ENCODE measurements at places on chromosomes 13 and 19.
A peak's percentile ranks its signal among the peaks of the same experiment; 100 is the strongest.

DNA sequence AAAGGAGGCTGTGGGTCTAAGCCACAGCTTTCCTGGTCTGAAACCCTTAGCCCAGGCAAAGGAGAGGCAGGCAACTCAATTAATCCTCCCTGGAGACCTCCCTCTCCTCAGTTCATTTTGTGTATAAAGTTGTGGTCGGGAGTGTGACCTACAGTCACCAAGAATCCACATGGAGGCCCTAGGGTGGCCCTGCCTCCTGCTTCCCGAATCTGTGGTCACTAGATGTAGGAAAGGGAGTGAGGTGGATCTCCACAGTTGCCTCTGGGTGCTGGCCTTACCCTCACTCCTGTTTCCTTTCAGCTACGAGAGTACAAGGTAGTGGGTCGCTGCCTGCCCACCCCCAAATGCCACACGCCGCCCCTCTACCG is 1.3 kb downstream of the RPL18A start:
- DNase-seq = no peak

DNA sequence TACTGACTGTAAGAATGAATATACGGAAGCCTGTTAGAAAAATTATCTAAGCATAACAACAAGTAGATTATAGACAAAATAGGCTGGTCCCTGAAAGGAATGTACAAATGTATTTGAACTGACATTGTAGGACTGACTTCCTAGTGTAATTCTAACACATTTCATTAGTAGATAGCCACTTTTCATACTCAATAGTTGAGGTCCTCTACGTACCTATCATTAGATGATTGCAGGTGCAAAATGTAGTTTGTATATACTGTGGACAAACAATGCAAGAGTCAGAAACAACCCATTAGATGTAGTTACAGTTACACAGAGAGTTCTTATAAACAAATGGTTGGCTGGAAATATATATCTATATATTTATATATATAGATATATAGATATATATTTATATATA is 402.3 kb upstream of the SLITRK6 start:
- no peak for DNase-seq

DNA sequence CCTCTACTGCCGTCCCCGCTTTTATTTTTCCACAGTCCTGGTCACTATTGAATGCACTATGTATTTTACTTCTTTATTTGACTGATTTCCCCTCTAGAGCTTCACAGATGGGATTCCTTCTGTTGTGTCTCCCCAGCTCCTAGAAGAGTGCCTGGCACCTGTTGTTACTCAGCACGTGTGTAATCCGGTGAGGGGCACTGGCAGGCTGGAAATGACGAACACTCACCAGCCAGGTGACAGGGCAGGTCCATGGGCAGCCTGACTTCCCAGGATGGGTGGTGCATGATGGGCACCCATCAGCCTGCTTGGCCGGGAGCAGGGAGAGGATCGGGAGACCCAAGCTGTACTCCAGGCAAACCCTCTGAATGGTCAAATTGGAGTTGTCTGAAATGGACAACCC is 67.2 kb downstream of the CEBPG start:
- DNase-seq = no peak

GRCh38 chr13:112750570-112750969 is 60.7 kb downstream of the ATP11A start:
- DNase-seq = no peak

DNA sequence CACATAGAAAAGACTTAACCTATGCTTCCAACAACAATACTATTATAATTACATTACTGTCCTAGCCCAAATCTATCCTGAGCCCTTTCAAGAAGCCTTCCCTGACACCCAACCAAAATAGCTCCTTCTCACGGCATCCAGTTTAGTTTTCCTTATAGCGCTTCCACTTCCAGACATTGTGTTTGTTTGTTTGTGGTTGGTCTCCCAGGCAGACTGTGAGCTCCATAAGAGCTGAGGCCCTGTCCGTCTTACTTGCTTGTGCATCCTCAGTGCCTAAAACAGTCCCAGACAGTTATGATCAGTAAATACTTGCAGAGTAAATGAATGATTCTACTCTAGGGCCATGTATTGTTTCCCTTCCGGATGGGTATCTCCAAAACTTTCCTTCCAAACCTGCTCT is 68.1 kb upstream of the STARD13 start:
- DNase-seq = no peak

DNA sequence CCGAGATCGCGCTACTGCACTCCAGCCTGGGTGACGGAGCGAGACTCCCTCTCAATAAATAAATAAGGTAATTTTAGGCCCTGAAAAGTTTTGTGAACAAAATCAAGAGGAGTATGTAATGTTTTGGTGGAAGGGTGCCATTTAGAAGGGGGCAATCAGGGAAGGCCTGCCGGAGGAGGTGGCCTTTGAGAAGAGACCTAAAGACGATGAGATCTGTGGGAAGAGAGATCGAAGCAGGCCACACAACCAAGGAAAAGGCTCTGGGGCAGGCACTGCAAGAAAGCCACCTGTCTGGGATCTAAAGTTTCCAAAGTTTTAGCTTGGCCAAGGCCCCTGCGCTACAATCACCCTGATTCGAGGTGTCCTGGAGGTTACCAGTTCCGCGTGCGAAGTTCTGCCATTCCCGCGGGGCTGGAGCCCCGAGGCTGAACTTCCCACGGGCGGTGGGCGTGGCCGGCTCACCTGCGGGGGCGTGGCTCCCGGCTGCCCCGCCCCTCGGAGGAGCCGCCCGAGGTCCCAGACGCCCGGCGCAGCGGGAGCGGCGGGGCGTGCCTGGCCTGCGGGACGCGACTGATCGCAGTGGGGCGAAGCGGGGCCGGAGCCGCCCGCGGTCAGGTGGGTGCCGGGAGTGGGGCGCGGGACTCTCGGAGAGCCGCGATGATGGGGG is at the start of gene KLC3:
KLC3 (plus strand) TSS at position 519 of the 667 bp plus-strand sequence. CDS start 4,792 bp downstream, outside the sequence.
- no peak for DNase-seq

DNA sequence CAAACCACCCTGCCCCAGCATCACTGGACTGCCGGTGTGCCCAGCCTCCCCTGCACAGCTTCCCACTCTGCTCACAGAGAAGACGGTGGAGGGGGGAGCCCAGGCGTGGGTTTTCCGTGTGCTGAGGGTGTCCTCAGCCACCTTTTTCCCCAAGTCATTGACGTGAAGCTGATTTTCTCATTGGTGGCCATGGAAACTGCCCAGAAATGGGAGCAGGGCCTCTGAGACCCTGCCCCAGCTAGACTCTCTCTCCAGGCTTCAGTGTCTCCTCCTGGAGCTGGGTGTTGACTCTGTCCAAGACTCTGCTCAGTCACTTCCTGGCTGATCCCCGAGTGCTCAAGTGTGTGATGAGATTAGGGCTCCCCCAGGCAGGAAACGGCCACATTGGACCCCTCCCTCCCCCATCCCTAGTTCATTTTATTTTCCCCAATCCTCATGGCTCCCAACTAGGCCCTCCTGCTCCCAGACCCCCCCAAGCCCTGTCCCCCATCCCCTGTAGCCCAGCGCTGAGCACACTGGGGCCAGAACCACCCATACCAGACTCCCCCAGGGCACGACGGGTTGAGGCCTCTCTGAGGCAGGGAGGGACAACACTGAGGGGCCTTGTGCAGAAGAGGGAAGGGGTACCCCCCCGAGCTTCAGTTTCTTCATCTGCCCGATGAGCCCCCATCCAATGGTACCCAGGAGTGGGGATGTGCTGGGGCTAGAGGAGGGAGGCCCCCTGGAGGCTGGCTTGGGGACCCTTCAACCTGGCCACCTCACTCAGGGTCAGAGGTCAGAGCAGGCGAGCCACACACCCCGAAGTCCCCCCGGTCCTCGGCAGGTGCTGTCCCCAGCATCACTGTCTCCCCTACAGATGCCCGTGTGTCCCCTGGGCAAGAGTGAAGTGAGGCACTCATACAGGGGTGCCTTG is 1.2 kb upstream of the F2RL3 start:
- DNase-seq = no peak

DNA sequence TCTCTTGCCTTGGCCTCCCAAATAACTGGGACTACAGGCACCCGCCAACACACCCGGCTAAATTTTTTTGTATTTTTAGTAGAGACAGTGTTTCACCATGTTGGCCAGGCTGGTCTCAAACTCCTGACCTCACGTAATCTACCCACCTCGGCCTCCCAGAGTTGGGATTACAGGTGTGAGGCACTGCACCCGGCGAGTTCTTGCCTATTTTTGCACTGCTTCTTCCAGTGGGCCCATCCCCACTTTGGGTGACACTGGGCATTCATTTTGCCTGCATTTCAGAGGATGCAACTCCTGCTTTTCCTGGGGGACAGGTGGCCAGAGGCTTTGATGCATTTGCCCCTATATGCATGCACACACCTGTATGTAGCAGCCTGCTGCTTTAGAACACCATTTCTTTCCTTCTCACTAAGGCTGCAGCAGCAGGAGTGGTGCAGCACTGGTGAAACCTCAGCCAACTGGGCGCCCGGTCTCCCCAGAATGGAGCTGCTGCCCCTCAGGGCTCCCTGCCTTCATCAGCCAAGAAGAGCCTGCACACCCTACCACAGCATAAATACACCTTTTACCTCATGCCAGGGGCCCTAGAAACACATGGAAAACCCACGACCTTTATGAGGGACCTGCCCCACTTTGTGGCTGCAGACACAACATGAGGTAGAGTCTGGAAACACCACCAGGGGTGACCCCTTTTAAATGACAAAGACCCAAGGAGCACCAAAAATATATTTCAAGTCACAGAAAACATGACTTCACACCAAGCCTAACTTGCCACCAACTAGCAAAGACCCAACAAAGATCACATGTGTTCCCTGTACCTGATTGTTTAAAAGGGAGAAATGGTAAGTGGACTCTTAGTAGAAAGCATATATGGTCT is 36.8 kb upstream of the POP4 start:
- DNase-seq = no peak

DNA sequence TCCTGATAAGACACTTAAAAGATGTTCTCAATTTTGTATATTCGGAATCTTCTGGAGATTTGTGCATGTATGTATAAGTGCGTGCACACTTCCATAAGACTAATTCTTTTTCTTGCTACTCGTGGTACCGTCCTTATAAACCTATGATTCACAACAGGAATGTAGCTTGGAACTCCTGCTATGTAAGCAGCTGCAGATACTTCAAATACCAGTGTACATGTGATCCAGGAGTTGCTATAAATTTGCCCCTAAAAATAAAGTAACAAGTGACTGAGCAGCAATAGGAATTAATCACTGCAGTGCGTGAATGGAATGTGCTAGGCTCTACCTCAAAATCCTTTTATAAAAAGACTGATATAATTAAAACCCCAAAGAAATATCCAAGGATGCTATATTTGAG is 214.9 kb downstream of the KLF5 start:
- peak; percentile 75 for DNase-seq

DNA sequence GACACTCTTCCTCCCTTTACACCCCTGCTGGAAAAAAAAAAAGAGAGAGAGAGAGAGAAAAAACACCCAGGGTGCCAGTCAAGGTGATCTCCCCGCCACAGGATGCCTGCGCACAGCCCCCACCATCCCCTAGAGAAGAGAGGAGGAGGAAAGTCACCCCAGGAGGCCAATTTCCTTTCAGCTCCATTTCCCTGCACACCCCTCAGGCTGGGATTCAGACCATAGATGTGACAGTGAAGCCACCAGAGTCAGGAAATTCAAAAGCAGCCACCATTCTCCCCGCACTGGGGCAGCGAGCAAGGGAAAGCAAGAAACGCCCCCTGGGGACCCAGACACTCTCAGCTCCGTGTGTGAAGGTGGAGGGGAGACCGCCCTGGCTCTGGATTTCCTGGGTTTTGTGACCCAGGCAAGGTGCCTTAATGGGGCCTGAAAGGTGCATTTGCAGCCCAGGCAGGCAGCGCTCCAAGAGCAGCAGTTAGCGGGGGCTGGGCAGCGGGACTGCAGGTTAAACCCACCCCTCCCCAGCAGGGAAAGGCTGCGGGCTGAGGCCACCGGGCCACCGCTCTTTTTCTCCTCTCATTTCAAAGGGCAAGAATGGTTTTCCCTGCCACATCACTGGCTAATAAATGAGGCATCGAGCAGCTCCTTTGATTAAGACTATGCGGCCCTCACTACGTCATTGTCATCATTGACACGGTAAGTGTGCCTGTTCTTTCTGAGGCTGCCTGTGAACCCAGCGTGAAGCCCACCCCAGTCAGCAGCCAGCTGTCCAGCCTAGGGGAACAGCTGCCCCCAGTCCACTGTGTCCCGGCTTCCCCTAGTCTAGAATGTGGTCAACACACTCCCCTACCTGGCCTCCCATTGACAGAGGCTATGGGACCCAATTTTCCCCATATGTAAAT is 83.8 kb upstream of the TM9SF2 start:
- no peak for DNase-seq

DNA sequence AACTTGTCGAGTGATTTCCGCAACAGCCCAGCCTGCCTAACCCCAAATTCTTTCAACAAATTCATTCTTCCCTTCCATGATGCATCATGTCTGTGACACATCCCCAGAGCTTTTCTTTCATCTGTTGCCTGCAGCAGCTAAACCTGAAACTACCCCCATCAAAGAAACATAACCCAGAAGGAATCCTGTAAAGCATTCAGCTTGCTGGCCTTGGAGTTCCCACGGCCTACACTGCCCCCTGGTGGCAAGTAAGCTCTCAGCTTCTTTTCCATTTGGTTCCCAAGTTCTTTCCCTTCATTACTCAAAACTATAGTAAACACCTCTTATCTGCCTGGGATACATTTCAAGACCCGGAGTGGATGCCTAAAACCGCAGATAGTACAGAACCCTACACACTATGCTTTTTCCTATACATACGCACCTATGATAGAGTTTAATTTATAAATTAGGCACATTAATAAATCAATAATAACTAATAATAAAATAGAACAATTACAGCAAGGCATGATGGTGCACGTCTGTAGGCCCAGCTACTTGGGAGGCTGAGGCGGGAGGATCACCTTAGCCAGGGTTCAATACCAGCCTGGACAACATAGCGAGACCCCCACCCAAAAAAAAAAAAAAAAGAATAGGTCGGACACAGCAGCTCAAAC is 7.4 kb downstream of the ETHE1 start:
- DNase-seq = peak; percentile 96

GRCh38 chr19:4069331-4069959 is 2.7 kb upstream of the ZBTB7A start:
- DNase-seq = no peak

- DNase-seq = no peak
Observed at GRCh38 chr13:114096031-114096485, 36.4 kb downstream of the RASA3 start.

GRCh38 chr19:6343462-6343861 is 10.1 kb upstream of the ACER1 start:
- no peak for DNase-seq

All from adipocyte (in vitro differentiated cells).